Smooth muscle cell of trachea (primary cell): ENCODE measurements at places on chromosomes 1 and 21. TPM values are rescaled to one million over a fixed set of nuclear protein-coding genes. Genes with fewer than 3 reads are reported as not detected.

GLMP gene
- 79.4 and 138 TPM in 2 replicates for total RNA-seq

MMEL1 gene
- under 0.01 and 1.3 TPM in 2 replicates for total RNA-seq

NMNAT1 gene
- total RNA-seq, result 18.6 and 19.0 TPM in 2 replicates

CFHR2 gene
- not detected in 2 replicates for total RNA-seq

CCT8 gene
- 193 and 266 TPM in 2 replicates for total RNA-seq

NHLH1 gene
- not detected in 2 replicates for total RNA-seq

TRABD2B gene
- total RNA-seq, result 0.17 TPM in 1 of 2 replicates, not detected in the other

C1orf174 gene
- total RNA-seq, result 28.1 and 28.2 TPM in 2 replicates

KANK4 gene
- 0.15 TPM in 1 of 2 replicates, not detected in the other for total RNA-seq

PDZK1 gene
- 1.3 TPM in 1 of 2 replicates, not detected in the other for total RNA-seq

EFCAB14 gene
- total RNA-seq, result 50.6 and 57.2 TPM in 2 replicates

FAM110D gene
- total RNA-seq, result not detected in 2 replicates

ZP4 gene
- not detected in 2 replicates for total RNA-seq

NBPF6 gene
- not detected in 2 replicates for total RNA-seq

WLS gene
- total RNA-seq, result 164 and 195 TPM in 2 replicates

KRTAP6-1 gene
- total RNA-seq, result not detected in 2 replicates

KCNJ9 gene
- total RNA-seq, result under 0.01 TPM in 1 of 2 replicates, not detected in the other

FCRL2 gene
- not detected in 2 replicates for total RNA-seq

TNFRSF8 gene
- under 0.01 and 0.15 TPM in 2 replicates for total RNA-seq

NUDC gene
- 23.0 and 28.8 TPM in 2 replicates for total RNA-seq

ETV3L gene
- total RNA-seq, result not detected in 2 replicates

LIPI gene
- not detected in 2 replicates for total RNA-seq

TMCC2 gene
- total RNA-seq, result 5.2 and 6.1 TPM in 2 replicates

ITLN2 gene
- not detected in 2 replicates for total RNA-seq

OR2G6 gene
- not detected in 2 replicates for total RNA-seq

EPHA10 gene
- 0.15 TPM in 1 of 2 replicates, not detected in the other for total RNA-seq

S100A9 gene
- not detected in 2 replicates for total RNA-seq

KRTAP12-2 gene
- not detected in 2 replicates for total RNA-seq

DMBX1 gene
- not detected in 2 replicates for total RNA-seq

AMIGO1 gene
- 1.0 and 3.6 TPM in 2 replicates for total RNA-seq

PRXL2B gene
- 17.3 and 19.8 TPM in 2 replicates for total RNA-seq

SLC9C2 gene
- total RNA-seq, result not detected in 2 replicates

TRIM17 gene
- total RNA-seq, result 0.15 TPM in 1 of 2 replicates, not detected in the other

FCRLA gene
- 1.5 and 2.3 TPM in 2 replicates for total RNA-seq

PFKFB2 gene
- total RNA-seq, result 5.3 and 5.5 TPM in 2 replicates

KCNE2 gene
- total RNA-seq, result not detected in 2 replicates

KRTAP19-3 gene
- total RNA-seq, result not detected in 2 replicates

LCE3D gene
- total RNA-seq, result not detected in 2 replicates

OR2T29 gene
- not detected in 2 replicates for total RNA-seq
